ENCODE measurements at places on chromosomes 2 and 18.

DNA sequence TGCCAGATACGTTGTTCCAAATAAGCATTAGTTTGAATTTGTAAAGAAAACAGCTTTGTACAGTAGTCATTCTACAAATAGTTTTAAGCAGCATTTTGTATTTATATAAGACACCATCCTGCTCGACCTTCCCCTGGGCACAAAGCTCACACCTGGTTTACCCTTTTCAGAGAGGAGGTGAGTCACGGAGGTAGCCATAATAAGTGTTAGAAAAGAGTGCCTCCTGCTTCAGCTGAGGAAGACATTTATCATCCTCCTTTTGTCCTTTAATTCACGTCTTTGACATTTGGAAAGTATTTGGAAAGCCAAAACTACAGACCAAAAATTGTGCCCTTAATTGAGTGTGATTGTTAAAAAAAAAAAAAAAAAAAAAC, 6.8 kb downstream of the RAB12 start:
- no peak for DNase-seq

- no peak for DNase-seq
Measured at GRCh38 chr18:48545757-48546321, 7.0 kb downstream of the CTIF start.

DNA sequence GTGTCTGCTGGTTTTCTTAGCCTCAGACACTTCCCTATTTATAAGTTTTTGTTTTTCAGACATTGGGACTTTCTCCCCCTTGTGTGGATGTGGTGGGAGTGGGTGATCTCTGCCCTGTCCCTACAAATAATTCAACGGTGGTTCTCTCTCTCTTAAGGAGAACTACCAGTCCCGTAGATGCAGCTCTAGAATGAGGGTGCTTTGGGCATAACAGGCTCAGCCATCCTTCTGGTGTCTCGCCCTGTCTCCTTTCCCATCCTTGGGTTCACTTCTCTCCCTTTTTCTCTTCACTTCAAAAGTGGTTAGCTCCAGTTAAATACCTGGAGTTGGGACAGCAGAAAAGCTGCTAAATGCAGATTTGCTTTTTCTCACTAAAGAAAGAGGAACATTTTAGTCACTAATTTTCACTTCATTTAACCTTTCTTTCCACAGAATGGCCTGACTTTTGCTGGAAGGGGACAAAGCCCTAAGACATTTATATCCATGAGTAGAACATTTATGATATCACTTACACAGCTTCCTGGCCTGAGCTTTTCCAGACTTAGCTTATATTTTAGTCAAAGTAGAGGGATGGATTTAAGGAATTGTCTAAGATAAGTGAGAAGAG, 121.2 kb upstream of the CXCR4 start:
- no peak for DNase-seq

DNA sequence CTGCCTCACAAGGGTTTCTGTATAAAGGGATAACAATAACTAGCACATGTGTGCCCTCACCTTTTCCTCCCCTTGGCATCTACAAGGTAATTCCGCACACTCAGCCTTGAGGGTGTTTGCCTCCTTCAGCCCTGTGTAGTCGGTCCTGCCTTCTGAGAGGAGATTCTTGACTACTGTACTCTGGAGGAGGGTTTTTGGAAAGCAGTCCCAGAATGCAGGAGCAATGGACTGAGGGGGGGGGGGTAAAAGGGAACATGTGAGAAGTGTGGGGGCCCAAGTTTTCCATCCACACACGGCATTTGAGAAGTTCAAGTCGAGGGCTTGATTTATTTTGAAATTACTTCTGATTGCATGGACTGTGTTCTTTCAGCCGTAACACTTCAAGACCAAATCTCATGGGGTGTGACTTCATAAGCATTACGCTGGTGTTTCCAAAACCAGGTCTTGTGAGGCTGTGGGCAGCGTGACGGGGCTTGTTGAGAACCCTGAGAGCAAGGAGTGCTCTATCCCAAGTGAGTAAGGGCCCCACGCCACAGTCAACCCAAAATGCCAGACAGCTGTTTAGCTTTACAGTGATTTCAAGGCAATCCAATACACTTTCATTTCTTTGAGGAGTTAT, 198.7 kb upstream of the MEIS1 start:
- no peak for DNase-seq

DNA sequence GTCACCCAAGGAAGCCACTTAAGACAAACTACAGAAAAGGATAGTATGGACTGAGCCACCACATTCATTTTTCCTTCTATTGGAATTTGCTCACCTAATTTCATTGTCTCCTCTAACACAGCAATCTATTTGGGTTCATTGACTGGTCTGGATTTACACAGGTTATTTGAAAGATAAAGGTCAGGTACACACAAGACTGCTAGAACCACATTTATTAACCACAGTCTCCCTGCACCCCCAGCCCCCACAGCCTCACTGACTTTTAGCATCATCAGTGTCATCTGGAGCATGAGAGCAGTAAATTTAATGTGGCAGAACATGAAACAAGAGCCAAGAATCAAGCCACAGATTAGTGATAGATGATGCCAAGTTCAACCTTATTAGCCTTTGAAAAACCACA, 226.9 kb upstream of the GYPC start:
- no peak for DNase-seq

- no peak for DNase-seq
Measured at GRCh38 chr2:45951025-45951727, 299.7 kb downstream of the PRKCE start.

- no peak for DNase-seq
Measured at GRCh38 chr18:39365836-39366485, 1800.4 kb upstream of the CELF4 start.

- no peak for DNase-seq
Measured at GRCh38 chr2:68544811-68545210, 77.4 kb downstream of the APLF start.

- no peak for DNase-seq
Measured at GRCh38 chr2:78734221-78734620, 291.3 kb upstream of the REG3G start.

DNA sequence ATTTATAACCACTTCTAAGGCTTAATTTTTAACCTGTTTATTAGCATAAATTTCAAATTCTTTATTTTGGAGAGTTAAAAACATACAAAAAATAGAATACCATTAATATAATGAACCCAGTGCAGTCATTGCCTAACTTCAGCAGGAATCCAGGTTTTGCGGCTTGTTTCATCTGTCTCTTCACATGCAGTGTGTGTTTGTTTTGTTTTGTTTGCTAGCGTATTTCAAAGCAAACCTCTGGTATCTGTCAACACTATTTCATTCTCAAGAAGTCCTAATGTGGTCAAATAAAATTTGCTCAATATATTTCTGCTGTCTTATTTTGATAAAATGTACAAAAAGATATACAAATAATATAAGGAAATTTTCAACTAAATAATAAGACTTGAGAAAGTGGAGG, 328.5 kb downstream of the AGPS start:
- no peak for DNase-seq

- no peak for DNase-seq
Measured at GRCh38 chr2:9918275-9918674, 33.2 kb upstream of the GRHL1 start.

GRCh38 chr18:54957296-54957832, 1.9 kb downstream of the CCDC68 start:
- no peak for DNase-seq

DNA sequence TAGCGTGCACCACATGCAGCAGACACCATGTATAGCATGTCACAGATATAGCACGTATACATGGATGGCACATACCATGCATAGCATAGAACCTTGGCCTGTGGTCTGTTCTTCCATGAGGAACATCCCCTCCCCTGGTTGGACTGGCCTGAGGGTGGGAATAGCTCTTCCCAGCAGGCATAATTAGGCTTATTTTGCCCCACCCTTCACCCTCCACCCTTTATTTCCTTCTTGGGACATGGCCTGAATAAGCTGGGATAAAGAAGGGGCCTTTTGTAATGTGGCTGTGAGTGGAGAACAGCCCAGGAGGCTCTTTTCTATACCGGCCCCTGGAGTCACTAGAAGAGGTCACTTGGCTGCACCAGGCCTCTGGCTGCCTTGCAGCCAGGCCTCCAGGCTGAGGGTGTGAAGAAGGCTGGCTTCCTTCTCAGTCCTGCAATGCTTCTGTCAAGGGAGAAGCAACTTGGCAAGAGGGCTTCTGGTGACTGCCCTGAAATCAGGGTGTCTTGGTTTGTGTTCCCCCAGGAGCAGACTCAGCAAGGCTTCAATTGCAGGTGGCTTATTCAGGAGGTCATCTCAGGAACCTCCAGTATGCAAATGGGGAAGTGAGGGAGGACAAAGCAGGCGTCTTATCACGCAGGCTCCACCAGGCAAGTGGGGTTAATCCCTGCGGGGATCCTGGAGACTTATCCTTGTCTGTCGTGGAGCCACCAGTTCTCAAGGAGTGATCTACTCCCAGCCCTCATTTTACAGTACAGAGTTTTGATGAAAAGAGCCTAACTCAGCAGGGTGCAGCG, 68.2 kb downstream of the HS6ST1 start:
- no peak for DNase-seq

- DNase-seq, result no peak
Measured at GRCh38 chr2:160651416-160652200, 158.0 kb upstream of the RBMS1 start.

- DNase-seq, result no peak
Measured at GRCh38 chr18:6747646-6748045, 18.1 kb downstream of the ARHGAP28 start.

DNA sequence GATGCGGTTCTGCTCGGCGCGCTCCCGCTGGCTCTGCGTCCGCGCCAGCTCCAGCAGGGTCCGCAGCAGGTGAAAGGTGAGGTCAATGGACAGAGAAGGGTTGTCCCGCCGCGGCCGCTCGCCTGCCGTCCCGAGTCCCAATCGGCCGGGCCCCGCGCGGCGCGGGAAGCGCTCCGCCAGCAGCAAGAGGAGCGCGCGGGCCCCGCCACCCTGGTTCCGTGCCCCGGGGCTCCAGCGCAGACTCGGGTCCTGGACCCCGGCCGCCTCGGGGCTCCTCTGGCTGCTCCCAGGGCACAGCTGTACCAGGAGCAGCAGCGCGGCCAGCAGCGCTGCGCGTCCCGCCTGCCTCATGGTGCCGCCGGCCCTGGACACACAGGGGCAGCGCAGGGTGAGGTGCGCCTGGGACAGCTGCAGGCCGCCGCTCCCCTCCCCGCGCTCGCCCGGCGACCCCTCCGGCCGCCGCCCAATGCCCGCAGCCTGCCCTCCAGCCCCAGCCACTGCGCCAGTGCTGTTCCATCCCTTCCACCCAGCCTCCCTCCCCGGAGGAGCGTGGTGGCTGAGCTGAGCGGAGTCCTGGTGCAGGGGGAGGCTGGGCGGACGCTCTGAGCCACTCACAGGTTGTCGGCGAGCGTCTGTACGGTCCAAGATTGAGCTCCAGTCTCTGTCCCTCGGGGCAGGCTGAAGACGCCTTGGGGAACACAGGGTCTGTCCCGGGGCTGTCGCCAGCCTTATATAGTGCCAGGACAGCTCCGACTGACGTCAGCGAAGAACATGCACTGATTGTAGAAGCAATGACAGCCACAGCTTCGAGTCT, 493 bp downstream of the UCN start:
- no peak for DNase-seq

DNA sequence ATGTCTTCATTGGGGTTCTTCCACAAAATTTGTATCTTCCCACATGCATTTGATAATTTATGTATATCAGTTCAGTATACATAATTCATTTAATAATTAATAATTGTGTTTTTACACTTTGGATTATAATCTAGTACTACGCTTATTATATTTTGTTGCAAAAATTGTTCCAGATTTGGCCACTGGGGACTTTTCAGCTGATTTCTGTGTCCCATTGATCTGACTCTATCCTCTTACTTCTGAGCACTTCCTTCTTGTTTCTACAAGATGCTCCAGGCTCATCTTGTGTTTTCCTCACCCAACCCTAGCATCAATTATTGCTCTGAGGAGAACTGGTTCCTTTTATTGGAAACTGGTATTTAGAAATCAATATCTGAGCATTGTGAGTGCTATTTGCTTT, 215.3 kb upstream of the CDH19 start:
- DNase-seq, result no peak

GRCh38 chr2:119245076-119245840, 21.6 kb downstream of the STEAP3 start:
- DNase-seq, result no peak

DNA sequence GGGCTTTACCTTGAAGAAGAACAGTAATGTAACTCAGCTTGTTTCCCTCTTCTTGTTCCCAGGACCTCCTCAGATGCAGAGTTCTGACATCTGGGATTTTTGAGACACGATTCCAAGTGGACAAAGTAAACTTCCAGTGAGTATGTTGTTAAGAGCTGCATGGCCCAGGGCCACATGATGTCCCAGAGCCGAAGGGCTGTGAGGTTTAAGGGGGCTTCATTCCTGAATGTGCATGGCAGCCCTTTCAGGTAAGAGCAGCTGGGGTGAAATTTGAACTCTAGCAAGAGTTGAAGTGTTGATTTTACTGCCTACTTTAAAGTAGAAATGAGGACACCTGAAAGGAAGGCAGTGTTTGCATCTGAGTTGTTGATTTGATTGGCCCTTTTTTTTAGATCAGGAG, 13.3 kb downstream of the CHMP1B start:
- no peak for DNase-seq

GRCh38 chr2:4900242-4900641, 791.9 kb upstream of the SOX11 start:
- DNase-seq, result no peak

- no peak for DNase-seq
Measured at GRCh38 chr2:154374416-154374815, 324.1 kb upstream of the KCNJ3 start.

GRCh38 chr18:36697905-36698304, 130.9 kb downstream of the TPGS2 start:
- no peak for DNase-seq

DNA sequence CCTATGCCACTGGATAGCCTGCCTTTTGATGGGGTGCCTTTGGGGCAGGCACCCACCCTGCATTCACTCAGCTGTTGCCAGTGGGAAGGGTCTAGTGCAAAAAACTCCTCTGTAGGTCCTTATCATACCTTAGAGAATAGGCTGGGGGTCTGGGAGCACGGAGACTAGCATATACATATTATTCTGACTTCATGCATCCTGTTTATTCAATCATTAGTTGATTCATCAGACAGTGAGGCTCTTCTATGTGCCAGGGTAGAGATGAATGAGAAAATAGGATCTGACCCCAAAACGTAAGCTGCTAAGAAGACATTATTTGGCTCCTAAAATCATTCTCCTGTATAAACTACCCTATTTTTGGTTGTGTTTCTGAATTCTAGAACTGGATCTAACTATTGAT, 153.3 kb downstream of the TPGS2 start:
- DNase-seq, result no peak

DNA sequence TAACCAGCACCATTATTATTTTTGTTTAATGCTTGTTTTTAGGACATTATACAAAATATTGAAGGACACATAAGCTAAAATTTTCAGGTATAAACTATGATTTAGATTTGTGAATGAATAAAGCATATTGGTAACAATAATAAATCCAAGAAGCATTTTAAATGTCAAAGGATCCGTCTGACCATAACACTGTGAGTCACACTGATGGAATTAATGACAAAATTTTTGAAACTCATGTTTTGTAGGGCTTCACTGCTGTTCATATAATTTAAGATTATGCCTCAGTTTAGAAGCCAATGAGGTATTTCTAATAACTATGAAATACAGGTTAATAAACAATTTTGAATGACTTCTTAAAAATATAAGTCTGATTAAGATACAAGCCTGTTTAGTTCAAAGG, 124.6 kb downstream of the TMEFF2 start:
- DNase-seq, result no peak

- no peak for DNase-seq
Measured at GRCh38 chr2:9997936-9998335, 45.4 kb upstream of the KLF11 start.

GRCh38 chr2:156852210-156852609, 405.3 kb upstream of the GALNT5 start:
- DNase-seq, result no peak

- no peak for DNase-seq
Measured at GRCh38 chr2:47403609-47404193, 745 bp downstream of the MSH2 start.

Measured in activated T-helper 1 cell treated with anti-CD3 and anti-CD28 coated beads, Interleukin-2, amount 50 U/mL, for 16 hours (primary cell).